ENCODE measurements at places on chromosomes 4 and X. TPM values are rescaled to one million over a fixed set of nuclear protein-coding genes. Genes with fewer than 3 reads are reported as not detected.

GRCh38 chrX:7146020-7146702 is 1.4 kb upstream of the STS start:
- DNase-seq = no peak

DNA sequence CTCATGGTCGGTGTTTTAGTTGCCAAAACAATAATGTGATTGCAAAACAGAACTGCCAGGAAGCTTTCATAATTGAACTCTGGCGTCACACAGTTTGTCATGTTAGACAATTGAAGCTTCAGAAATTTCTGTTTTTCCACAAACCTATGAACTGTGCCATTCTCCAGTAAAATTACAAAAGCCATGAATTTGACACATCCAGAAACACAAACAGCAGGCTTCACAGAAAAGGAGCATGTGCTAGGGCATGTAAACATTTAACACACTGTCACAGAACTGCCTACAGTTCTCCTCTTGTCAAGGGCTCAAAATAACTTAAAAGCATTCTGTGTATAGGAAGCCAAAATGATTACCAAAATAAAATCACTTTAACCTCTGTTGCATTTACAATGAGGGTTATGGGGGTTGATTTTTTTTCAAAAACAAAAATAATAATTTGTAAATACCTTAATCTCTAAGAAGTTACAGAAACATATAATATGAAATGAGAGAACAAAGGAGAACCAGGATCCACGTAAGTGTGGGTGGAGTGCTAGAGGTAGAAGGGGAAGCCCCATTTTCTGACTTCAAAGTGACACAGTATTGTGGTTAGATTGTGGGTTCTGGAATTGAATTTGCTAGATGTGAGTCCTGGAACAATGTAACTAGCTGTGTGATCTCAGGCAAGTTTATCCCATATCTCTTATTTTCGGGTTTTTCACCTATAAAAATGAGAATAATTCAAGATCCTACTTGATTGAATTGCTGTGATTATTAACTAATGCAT is 295.0 kb downstream of the CENPC start:
- no peak for DNase-seq

GRCh38 chr4:39719804-39720580 is 22.1 kb downstream of the UBE2K start:
- DNase-seq = peak; percentile 47

DNA sequence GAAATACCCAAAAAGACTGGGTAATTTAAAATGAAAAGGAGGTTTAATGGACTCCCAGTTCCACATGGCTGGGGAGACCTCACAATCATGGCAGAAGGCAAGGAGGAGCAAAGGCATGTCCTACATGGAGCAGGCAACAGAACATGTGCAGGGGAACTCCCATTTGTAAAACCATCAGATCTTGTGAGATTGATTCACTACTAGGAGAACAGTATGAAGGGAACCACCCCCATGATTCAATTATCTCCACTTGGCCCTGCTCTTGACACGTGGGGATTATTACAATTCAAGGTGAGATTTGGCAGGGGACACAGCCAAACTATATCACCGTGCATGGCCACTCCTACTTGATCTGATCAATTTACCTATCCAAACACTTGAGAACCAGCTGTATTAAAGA is 131.5 kb upstream of the LDB2 start:
- peak; percentile 76 for DNase-seq

DNA sequence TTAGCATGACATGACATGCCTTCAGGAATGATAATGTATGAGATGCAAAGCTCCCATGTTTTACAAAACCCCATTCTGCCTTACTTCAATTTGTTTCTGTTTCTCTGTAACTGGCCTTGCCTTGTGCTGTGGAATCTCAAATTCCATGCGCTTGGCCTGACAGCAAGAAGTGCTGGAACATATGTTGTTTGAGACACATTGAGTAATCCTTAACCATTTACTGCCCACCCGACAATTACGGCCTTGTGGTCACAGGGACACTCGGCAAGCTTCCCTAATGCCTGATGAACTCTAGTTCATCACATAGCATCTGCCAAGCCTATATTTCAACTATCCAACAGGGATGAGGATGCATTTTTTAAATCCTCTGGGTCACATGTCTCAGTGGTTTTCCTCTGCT is 226.4 kb upstream of the CASK start:
- peak; percentile 38 for DNase-seq

DNA sequence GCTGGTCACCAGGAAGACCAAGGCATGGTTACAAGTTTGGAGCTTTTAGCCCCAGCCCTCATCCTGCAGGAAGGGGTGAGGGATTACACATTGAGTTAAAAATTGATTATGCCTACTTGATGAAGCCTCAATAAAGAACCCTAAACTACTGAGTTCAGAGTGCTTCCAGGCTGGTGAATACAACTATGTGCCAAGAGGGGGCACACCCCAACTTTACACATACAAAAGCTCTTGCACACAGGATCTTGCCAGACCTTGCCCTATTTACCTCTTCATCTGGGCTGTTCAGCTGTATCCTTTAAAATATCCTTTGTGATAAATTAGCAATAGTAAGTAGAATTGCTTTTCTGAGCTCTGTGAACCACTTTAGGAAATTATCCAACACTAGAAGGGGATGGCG is 489.3 kb downstream of the INPP4B start:
- DNase-seq = no peak

- DNase-seq = peak; percentile 29
Observed at GRCh38 chr4:70706516-70706915, 15.2 kb upstream of the RUFY3 start.

DNA sequence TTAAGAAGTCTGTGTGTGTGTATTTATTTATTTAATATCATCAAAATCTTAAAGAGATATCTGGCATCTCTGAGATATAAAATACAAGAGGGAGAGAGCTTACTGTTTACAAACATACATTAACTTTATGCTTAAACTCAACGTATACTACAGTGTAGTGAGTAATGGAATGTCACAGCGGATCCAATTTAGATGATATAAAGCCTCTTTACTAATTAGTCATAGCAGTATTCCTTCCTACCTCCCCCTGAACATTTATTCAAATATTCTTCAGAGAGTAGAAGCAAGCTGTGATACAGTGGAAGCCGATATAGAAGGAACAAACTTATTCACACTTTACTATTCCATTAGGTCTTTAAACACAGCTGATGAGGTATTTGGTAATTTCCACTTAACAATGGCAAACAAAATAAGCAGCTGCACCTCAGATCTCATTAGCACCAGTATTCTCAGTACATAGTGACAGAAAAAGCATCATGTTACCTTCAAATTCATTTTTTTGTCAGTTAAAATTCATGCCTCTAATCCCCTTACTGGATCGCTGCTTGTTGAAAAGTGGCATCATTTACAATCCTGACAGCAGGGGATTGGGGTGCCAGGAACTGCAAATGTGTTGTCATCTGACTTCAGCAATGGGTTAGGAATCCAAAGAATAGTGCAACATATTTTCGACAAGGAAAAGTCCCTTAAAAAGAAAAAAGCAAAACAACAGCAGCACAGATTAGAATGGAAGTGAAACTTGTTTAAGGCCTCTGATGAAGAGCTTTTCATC is 658.7 kb upstream of the EPHA5 start:
- no peak for DNase-seq

GRCh38 chrX:106897259-106897658 is 5.9 kb downstream of the RIPPLY1 start:
- peak; percentile 56 for DNase-seq

- DNase-seq = no peak
Observed at GRCh38 chr4:15031197-15031596, 28.9 kb downstream of the CPEB2 start.

- no peak for DNase-seq
Observed at GRCh38 chr4:53421791-53422190, 44.4 kb downstream of the FIP1L1 start.

DNA sequence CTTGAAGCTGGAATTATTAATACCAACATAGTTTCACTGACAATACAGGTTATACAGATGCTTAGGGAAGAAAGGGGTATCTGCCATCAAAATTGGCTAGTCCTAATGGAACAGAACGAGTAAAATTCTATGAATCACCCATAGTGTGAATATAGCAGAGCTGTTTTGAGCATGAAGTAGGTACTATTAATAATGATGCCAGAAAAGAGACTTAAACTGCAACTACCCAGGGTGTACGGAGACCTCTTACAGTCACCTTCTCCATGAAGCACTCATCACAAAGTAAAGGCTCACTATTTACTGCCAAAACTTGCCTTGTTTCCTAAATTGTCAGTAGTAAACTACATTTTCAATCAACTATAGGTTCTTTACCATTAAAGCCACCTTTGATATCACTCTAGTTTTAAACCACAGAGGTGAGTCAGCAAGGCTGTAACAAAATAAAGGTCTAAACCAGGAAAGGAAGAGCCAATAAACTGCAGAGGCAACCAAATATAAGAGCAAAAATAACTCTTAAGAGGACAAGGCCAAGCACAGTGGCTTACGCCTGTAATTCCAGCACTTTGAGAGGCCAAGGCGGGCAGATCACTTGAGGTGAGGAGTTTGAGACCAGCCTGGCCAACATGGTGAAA is 114.4 kb downstream of the FRYL start:
- DNase-seq = peak; percentile 71

GRCh38 chr4:38904090-38904666 is 36.6 kb downstream of the FAM114A1 start:
- DNase-seq = no peak

The MMGT1 gene
- total RNA-seq = 7.9 TPM

The EGF gene
- total RNA-seq = 1.1 TPM

The RS1 gene
- total RNA-seq = not detected

The TMSB4X gene
- 3,174 TPM for total RNA-seq

The P2RY4 gene
- total RNA-seq = 0.13 TPM
